ENCODE measurements at places on chromosomes 2 and 18.
A peak's percentile ranks its signal among the peaks of the same experiment; 100 is the strongest.

DNA sequence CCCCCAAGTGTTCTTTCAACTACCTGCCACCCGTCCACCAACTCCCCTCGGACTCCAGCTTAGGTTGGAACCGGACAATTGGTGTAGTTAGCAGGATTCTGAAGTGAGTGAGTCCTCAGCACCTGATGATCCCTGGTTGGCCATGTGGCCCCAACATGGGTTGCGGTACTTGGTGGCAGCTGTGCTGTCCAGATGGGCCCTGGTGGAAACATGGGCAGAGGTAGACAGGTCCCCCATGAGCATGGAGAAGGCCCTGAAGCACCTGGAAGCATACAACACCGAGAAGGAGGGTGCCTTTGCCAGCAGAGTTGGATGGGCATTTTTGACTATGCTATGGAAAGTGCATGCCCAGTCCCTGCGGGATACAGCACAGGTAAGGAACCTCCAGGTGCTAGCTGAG lies 11.0 kb upstream of the C2orf42 start:
- no peak for DNase-seq

DNA sequence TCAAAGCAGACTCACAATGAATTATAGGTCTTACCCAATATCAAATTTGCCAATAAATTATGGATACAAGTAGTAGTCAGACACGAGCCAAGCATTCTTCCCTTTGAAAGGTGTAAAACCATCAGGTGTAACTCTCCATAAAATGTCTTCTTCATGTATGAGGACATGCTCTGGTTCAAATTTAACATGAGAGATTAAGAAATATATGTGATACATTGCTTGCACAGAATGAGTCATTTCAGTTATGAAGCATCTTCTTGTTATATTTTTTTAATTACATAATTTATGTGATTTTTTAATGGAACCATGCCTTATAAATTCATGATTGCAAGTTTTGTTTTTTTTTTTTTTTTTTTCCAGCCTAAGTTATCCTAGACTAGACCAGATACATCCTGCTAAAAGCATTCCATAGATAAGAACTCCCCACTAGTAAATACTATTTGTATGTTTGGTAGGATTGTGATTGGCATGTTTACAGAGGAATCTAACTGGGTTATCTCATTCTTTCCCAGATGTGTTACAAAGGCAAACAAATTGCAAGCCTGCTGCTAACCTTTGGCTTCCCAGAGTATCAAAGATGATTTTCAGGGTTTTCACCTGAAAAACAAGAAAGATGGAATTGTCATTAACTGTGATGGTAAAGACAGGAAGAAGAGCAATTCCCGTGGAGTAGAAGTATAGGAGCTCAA lies 621.9 kb downstream of the XIRP2 start:
- no peak for DNase-seq

DNA sequence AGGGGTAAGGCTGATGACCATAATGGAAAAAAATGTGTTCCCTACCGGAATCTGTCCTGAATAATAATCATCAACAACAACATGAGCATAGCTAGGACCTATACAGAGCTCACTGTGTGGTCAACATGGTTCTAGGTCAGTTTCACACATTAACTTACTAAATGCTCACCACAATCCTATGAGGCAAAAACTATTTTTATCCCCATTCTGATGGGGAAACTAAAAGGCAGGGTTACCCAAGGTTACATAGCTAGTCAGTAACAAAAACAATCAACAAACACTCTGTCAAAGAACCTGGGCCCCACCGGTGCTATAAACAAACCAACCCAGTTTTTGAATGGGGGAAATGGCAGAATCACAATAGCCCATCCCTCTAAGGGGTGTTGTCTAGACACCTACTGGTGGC lies 40.1 kb downstream of the AOX1 start:
- peak; percentile 70 for DNase-seq

- DNase-seq, result peak; percentile 46
These were observed 54.4 kb downstream of the VAPA start for GRCh38 chr18:9968081-9968848.

- no peak for DNase-seq
These were observed 545 bp upstream of the CDCA7 start for GRCh38 chr2:173354073-173354581.

- DNase-seq, result no peak
These were observed 27.3 kb upstream of the NOTO start for GRCh38 chr2:73174941-73175662.

GRCh38 chr2:85914922-85915321 lies 26.1 kb upstream of the ST3GAL5 start:
- no peak for DNase-seq

GRCh38 chr2:130842770-130843169 lies 6.1 kb downstream of the ARHGEF4 start:
- no peak for DNase-seq

- no peak for DNase-seq
These were observed 59.1 kb downstream of the DDX1 start for GRCh38 chr2:15650616-15651366.

DNA sequence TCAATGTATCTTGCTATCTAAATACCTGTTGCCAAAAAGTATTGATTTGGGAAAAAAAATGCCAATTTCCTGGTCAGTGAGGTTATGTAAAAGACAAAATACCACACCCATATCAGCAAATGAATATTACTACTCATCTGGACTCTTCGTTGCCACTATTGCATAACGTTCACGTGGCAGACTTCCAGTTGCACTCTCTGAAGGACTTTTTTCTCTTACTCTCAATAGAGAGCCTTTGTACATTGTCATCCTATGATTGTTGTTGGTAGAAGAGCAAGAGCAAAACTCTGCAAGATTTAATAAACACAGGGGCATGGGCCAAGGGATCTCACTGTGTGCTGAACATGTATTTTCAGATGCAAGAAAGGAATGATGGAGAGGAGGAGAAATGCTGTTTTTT lies 689.8 kb downstream of the MBD2 start:
- no peak for DNase-seq

DNA sequence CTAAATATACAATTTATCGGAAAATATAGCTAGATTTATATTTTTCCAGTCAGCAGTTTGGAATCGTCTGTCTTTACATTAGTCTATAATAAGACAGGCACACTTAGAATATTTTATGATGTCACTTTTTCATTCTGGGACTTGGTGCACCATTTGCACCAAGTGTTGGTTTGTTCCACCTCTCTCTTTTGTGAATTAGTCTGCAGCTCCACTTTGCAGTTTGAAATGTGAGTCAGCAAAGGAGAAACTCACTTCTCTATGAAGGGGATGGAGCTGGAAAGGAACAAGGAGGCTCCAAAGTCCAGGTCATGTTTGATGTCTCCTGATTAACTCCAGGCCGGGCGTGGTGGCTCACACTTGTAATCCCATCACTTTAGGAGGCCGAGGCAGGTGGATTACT lies 63.8 kb upstream of the RTN4 start:
- no peak for DNase-seq

GRCh38 chr2:3195641-3196476 lies 181.8 kb downstream of the EIPR1 start:
- DNase-seq, result no peak

GRCh38 chr18:76972846-76973519 lies 150.6 kb downstream of the ZNF236 start:
- DNase-seq, result no peak

DNA sequence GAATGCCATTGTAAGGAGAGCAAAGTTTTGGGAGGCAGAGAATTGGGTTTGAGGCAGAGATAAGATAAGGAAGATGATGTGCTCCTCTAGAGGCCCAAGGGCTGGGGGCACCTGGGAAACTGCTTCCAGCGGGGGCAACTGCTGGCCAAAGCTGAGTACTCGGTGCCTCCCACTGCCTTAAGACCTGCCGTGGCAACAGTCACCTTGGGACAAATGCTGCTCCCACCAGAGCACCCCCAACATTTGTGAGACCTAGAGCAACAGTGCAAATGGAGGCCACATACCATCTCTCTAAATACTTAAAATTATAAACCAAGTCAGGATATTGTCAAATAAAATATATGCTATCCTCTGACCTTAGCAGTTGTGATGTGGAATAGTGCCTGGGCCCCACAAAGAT lies 127.1 kb downstream of the CAPN13 start:
- no peak for DNase-seq

GRCh38 chr2:239003624-239004273 lies 155.9 kb downstream of the TWIST2 start:
- DNase-seq, result no peak

GRCh38 chr2:113181258-113182051 lies 7.7 kb downstream of the PSD4 start:
- DNase-seq, result no peak

DNA sequence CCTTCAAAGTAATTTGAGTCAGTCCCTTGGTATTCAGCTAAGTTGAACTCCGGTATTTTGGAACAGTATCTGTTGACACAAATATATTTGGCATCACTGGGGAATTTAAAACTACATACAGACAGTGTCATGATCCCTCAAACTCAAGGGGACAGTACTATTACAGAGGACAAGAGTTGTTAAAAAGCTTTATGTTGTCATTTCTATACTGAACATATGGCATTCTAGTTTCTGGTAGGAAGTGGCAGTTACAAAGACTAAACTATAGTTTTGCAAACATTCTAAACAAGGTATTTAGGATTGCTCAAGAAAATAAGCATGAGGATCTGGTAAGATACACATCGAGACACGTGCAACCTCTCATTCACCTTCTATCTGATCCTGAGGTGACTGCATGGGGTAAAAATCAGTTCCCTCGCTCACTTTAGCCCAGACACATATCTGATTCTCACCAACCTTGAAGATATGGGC lies 16.6 kb upstream of the CCNYL1 start:
- peak; percentile 65 for DNase-seq

- no peak for DNase-seq
These were observed 62.0 kb downstream of the MYL12B start for GRCh38 chr18:3323900-3324299.

DNA sequence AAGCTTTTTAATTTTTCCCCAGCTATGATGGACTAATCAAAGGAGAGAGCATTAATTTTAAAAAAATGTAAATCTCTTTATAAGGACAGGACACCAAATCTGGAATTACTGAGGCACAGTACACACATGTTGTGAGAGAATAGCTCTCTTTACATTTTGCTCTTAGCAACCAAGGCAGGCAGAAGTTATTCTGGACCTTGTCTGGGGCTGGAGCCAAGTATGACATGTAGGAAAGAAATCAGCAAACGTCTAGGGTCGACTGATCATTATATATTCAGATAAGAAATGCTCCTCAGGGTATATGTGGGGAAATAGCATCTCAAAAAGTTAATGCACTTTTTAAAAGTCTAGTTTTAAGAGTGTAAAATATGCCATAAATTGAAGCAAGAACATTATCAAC lies 1330.0 kb upstream of the CELF4 start:
- DNase-seq, result no peak

- DNase-seq, result no peak
These were observed 93.7 kb downstream of the AOX1 start for GRCh38 chr2:200679535-200679934.

GRCh38 chr2:48530033-48530811 lies at the start of gene STON1:
STON1 (plus strand) TSS chr2:48530154; CDS start chr2:48580634, 50,480 bp downstream.
- DNase-seq, result peak; percentile 66

DNA sequence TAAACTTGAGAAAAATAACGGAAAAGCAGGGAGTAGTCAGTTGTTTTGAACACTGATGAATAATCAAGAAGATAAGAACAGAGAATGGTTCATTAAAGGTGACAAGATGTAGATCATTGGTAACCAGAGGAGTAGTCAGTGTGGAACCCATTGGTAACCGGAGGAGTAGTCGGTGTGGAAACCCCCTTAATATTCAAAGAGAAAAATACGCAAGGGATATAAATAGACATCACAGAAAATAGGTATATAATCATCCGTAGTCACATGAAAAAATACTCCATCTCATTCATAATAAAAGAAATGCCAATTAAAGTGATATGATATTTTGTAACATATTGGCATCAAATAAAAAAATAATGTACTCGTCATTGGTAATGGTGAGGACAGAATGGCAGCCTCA lies 70.6 kb upstream of the EPAS1 start:
- no peak for DNase-seq

DNA sequence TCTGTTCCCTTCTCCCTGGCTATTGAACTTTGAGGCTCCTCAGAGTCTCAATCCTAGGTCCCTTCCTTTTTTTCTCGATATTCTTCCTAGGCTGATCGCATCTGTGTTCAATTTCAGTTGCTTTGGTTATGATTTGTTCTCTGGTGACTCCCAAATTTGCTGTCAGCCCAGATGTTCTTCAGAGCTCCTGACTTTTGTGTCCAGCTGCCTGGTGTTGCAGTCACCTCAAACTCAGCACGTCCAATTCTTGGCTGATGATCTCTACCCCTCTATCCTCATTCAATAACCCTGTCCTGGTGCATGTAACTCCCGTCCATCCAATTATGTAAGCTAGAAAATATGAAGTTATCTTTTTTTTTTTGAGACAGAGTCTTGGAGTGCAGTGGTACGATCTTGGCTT lies 31.4 kb downstream of the DIS3L2 start:
- no peak for DNase-seq

- DNase-seq, result peak; percentile 78
These were observed 664.2 kb downstream of the TDRD15 start for GRCh38 chr2:21787941-21788340.

- DNase-seq, result no peak
These were observed 237.3 kb downstream of the GALR1 start for GRCh38 chr18:77486985-77487384.

- DNase-seq, result no peak
These were observed 401.7 kb upstream of the SPRED2 start for GRCh38 chr2:65834062-65834461.

DNA sequence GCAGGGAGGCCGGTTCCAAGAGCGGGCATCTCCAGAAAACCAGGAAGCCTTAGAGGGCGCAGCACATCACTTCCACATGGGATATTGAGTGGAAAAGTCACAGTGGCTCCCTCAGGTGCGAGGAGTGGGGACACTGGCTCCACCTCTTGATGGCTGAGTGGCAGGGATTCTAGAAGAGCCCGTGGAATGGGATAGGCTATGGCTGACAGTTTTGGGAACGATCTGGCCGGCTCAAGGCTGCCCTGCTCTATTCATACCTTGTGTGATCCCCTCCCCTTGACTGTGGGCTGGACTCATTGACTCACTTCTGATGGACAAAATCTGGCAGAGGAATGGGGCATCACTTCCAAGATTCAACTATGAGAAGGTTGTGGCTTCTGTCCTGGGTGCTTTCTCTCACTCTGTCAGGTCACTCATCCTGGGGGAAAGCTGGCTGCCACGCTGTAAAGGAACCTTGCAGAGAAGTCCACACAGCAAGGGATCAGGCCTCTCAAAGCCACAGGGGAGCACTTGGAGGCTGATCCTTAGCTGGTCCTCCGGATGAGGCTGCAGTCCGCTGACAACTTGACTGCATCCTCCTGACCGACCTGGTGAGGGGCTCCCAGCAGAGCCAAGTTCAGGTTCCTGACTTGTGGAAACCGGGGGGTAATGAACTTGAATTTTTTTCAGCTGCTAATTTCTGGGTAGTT lies 46.7 kb upstream of the HS6ST1 start:
- DNase-seq, result no peak

- DNase-seq, result no peak
These were observed 54.6 kb downstream of the GREB1 start for GRCh38 chr2:11588228-11589110.

GRCh38 chr18:28284132-28284531 lies 107.2 kb upstream of the CDH2 start:
- peak; percentile 3 for DNase-seq

DNA sequence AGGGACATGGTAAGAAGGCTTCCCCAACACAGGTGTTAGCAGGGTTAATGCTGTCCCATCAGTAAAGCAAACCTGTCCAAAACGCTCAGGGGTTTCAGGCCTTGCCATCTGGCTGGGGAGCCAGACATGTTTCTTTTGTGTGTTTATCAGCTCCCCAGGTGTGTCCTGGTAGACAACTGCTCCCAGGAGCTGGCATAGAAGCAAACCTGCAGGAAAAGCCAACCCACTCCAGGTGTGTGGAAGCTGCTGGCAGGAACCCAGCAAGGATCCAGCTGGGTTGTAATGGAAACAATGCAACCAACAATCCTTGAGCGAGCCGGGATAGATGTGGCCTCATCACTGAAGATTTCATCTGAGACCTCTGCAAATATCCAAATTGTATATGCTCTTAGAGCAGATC lies 123.1 kb downstream of the RAB3GAP1 start:
- DNase-seq, result no peak

Data from fibroblast of skin of scalp (primary cell).